ENCODE measurements at places on chromosomes 5 and 9.

- DNase-seq = no peak
Measured at GRCh38 chr9:105972466-105973204, 278.3 kb downstream of the TMEM38B start.

DNA sequence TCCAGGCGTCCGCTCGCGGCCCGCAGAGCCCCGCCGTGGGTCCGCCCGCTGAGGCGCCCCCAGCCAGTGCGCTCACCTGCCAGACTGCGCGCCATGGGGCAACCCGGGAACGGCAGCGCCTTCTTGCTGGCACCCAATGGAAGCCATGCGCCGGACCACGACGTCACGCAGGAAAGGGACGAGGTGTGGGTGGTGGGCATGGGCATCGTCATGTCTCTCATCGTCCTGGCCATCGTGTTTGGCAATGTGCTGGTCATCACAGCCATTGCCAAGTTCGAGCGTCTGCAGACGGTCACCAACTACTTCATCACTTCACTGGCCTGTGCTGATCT lies 294 bp downstream of the ADRB2 start:
- DNase-seq = no peak

DNA sequence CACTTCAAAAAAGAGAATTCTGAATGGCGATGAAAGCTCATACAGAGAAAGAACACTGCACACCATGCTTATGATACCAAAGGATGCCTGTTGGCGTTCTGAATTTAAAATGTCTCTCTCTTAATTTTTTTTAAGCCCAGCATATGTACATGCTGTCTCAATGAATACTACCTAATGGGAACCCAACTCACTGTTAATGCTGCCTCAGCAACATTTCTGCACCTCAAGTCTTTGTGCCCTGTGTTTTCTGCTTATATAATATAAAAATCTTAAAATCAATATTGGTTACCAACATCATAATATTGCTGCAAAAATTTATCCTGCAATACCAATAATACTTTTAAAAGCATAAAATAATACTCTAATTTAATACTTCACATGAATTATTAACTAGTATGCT lies 44.1 kb upstream of the POU5F2 start:
- DNase-seq = no peak

DNA sequence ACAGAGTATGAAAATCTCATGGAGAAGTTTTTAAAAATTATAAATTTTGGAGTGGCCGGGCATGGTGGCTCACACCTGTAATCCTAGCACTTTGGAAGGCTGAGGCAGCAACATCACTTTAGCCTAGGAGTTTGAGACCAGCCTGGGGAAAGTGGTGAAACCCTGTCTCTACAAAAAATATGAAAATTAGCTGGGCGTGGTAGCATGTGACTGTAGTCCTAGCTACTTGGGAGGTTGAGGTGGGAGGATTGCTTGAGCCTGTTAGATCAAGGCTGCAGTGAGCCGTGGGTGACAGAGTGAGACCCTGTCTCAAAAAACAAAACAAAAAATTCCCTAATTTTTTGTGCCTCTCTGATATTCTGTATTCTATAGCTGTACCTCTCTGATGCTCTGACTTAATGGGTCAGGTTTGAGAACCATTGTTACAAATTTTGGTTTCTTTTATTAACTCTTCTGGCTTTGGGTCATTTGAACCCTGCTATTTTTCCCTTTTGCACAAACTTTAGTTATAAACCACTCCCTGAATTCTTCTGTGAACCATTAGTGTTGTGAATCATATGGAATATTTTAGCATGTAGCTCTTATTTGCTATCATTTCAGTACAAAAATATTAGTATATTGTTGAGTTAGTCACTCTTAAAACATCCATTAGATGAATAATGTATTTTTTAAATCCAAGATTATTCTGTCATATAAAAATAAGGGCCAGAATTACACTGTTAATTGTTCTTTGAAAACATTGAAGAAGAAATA lies 51.0 kb downstream of the FER start:
- DNase-seq = no peak
